ENCODE measurements at places on chromosomes 13 and 19.

GRCh38 chr19:51194527-51195315, 30.2 kb upstream of the CD33 start:
- no peak for DNase-seq

DNA sequence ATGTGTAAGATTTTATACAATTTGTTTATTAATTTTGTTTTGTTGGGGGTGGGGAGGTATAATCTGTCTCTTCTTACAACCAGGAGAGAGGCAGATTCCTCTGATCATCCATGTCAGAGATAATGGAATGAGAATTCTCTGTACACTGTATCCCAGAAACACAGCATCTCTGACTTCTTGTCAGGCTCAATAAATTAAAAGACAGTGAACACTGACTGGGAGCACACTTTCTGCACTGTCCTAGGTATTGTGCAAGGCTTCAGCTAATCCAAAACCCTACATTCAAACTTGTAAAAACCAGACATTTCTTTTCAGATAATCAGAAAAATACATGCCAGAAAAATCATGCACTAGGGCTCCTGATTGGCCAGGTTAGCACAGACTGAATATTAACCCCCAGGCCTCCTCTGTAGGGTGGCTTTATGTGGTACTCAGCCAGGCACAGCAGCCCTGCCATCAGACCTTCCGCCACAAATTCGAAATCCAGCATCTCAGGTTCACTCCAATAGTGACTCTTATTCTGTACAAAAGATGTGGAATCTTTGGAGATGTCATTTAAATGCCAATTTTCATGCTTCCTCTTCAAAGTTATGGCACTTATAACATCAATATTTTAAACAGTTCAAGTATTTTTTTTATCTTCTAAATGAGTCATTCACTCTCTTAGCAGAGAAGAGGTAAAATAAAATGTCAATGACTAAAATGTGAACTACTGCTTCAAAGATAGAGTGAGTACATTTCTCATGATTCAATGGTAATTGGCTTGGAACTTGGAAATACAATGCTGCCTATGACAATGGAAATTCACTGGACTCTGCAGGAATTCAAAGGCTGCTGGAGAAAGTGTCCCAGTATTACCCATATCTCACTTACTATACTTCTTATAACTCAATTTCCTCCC, 211.5 kb downstream of the KLF12 start:
- DNase-seq, result no peak

DNA sequence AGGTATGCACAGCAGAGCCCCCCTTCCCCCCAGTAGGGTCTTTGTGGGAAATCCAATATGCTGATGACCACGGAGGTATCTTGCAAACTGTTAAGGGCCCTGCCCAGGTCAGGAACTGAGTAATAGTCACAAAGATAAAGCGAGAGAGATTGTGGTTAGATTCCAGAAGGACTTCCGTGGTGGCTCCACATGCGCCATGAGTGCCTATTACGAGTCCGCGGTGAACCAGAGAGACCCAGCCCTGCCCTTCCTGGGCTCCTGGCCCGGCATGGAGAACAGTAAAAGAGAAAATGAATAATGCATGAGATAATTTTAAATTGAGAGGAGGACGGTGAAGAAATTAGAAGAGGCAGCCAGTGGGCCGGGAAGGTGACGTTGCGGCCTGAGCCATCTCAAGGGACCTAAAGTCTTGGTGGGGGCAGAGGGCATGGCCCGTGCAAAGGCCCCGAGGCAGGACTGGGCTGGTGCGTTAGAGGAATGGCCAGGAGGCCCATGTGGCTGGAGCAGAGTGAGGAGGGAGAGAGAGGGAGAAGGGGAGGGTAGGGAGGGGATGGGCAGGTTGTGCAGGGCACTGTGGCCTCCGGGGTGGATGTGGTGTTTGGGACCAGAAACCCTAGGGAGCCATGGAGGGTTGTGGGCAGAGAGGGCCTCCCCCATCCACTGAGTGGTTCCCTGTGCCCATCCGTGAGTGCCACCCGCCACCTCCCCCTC, 46.6 kb upstream of the NFIC start:
- DNase-seq, result no peak

DNA sequence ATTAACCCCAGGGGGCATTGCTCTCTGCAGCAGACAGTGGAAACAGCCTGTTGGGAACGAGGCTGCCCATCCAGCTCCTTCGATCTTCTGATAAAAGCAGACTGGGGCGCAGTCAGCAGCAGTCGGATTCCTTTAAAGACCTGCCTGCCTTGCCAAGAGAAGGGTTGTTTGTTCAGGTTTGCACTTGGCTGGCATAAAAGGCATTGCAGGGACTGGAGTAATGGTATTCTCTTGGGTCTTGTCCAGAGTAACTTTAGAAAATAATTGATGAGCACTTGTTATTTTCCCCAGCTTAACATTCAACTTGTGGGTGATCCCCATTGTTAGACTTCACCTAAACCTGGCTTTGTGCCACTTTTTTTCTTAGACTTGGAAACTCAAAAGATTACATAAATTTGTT, 67.3 kb upstream of the SLC10A2 start:
- no peak for DNase-seq

- no peak for DNase-seq
Observed at GRCh38 chr13:71617265-71617664, 249.7 kb downstream of the DACH1 start.

- no peak for DNase-seq
Observed at GRCh38 chr13:103431856-103432255, 365.6 kb upstream of the SLC10A2 start.

- DNase-seq, result no peak
Observed at GRCh38 chr13:49840675-49841074, 48.2 kb upstream of the KPNA3 start.

- no peak for DNase-seq
Observed at GRCh38 chr19:18304208-18304457, 18.7 kb downstream of the LSM4 start.

DNA sequence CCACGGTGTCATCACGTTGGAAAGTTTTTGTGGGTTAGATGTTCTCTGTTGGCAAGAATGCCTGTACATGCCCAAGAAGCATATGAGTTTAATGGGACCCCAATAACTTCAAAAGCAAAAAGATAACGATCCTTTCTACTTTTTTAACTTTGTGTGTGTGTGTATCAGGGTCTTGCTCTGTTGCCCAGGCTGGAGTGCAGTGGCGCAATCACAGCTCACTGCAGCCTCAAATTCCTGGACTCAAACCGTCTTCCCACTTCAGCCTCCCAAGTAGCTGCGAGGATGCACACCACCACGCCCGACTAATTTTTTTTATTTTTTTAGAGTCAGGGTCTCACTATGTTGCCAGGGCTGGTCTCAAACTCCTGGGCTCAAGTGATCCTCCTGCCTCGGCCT, 34.3 kb upstream of the TPM4 start:
- DNase-seq, result no peak

GRCh38 chr13:113581871-113582270, 2.7 kb upstream of the TFDP1 start:
- no peak for DNase-seq

GRCh38 chr13:23386533-23386932, 47.0 kb downstream of the SACS start:
- DNase-seq, result no peak

GRCh38 chr19:18669883-18670282, 13.6 kb upstream of the CRTC1 start:
- DNase-seq, result no peak

DNA sequence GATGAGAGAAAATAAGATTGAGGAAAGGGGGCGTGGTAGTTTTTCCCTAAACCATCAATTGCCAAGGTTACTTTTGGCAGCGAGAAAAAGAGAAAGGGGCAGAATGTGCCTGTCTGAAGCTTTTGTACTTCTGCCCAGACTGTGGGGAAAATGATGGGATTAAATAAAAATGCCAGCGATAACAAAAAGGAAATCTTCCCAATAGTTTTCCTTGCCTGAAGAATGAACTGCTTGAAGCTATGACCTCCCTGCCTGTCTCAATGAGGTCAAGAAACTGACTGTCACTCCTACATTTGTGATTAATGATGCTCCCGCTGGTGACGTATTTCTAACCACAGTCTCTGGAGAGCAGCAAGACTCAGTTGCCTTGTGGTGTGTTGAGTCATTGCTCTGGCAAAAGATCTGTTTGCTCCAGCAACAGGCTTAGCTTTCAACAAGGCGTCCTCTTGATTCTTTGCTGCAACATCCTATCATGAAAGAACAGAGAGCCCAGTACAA, 1051.5 kb downstream of the DIAPH3 start:
- no peak for DNase-seq

- peak; percentile 91 for DNase-seq
Observed at GRCh38 chr19:42132030-42132628, at the start of gene POU2F2. Gene POU2F2, minus strand, starts transcription at chr19:42132446. Its CDS starts 35 bp downstream, at chr19:42132411.

DNA sequence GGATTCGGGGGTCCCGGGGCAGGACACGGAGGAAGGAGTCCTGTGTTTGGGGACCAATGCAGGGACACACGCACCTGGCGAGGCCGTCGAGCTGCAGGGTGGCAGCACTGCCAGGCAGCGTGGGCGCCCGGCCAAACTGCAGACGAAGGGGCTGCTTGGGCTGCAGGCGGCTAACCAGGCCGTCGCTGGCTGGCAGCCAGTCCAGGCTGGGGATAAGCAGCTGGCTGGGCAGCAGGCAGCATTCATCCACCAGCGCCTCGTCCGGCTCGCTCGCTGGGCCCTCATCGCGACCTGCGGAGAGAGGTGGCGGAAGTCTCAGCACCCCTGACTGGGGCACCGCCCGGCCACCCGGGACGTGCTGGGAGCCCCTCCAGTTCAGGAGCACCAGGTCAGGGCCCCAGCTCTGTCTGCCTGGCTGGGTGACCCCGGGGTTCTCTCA, 11.5 kb downstream of the CFD start:
- no peak for DNase-seq

DNA sequence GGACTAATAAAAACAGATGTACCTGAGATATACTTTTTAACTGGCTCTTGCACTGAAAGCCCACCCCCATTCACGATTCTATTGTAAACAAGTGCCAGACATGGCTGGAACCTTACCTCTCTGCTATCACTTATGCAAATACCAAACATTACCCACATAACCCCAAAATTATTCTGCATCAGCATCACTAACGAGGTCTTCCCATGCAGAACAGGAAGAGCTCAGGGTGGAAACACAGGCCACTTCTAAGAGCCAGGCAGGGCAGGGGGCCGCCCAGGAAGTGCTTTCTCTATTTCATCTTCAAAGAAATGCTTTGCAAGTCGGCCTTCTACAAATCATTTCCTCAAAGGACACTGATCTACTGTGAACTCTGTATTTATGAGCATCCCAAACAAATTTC, 7.3 kb downstream of the IRS2 start:
- DNase-seq, result peak; percentile 69

DNA sequence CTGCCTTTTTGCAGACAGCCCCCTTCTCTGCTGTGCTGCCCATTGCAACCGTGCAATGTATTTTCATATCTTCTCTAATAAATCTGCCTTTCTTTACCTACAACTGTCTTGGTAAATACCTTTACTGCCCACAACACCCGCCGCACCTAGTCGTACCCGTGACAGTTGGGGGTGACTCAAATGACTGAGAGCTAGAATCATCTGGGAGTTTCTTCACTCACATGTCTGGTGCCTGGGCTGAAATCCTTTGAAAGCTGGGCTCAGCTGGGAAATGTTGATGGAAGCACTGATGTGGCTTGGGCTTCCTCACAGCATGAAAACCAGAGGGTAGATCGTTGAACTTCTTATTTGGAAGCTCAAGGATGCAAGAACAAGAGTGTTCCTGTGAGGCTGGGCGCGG, 2.8 kb upstream of the PNMA8A start:
- DNase-seq, result no peak

DNA sequence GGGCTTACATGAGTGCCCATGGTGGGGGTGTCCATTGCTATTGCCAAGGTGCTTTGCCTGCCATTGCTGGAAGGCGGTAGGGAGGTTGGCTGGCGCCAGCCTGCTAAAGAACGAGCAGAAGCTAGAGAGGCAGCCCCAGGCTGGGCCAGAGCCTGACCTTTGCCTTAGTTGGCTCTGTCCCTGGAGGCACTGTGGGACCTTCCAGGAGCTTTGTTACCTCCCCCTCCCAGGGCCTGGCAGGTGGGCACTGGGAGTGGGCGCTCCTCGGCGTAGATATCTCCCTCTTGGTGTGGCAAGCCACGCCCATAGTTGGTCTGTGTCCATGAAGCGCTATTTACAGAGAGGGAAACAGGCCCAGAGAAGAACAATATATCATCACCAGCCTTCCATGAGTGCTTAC, 2.3 kb upstream of the SLC25A42 start:
- no peak for DNase-seq

- no peak for DNase-seq
Observed at GRCh38 chr13:29733147-29733611, 117.2 kb downstream of the UBL3 start.

- peak; percentile 79 for DNase-seq
Observed at GRCh38 chr13:99442273-99442895, 58.9 kb upstream of the TM9SF2 start.

DNA sequence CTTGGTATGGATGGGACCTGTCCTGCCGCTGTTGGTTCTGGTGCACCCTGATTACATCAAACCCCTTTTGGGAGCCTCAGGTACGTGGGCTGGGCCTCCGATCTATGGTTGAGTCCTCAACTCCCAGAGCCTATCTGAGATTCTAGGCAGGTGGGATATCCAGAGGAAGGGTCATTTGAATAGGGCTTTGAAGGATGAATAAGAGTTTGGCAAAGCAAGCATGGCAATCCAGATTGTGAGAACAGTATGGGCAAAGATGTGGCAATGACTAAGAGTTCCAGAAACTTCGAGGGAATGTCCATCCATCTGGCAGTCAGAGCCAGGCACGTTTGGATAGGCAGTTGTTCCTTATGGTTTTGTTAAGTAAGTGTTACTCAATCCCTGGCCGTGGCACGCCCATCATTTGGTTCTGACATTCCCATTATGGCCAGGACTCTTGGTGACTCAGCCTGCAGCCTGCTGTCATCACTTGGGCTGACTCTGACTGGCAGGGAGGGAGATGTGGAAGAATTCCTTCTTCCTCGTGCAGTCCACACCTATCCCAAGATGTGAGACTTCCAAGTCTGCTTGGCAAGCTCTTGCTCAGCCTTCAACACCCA, 21.5 kb downstream of the CYP4F22 start:
- no peak for DNase-seq

DNA sequence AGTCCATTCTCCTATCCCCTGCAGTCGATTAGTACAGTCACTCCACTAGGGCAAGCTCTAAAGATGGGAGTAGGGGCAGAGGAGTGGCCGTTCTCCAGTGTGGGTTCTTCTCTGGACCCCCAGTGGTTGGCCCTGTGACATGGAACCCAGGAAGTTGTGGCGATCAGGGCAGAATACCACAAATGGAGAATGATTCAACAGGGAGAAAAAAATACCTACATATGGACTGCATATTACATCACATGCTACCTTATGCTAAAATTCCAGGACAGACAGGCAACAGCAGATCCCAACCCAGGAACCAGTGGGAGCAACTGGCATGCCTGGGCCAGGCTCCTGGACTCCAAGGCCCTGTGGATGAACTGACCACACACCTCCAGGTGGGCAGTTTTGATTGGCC, 20.4 kb downstream of the POU2F2 start:
- no peak for DNase-seq

Measured in CD4-positive, alpha-beta T cell treated with Interleukin-21 for 1 hour (primary cell).